Stimulated activated CD8-positive, alpha-beta memory T cell treated with anti-CD3 and anti-CD28 coated beads, Interleukin-4, amount 100 ng/mL, for 1 hour (primary cell): ENCODE measurements at places on chromosomes 4 and X.
A peak's percentile ranks its signal among the peaks of the same experiment; 100 is the strongest.

DNA sequence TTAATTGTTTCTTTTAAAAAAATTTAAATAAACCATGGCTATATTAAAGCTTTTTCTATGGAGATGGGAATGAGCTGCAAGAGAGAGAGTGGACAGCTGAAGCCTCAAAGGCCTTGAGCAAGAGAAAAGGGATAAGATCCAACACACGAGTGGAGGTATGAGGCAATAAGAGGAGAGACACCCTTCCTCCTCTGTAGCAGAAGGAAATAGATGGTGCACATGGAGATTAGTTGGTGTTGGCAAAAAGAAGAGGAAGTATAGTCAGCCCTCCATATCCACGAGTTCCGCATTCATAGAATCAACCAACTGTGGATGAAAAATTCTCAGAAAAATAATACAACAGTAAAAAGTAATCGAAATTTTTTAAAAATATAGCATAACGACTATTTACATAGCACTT is 3.2 kb downstream of the CXorf38 start:
- DNase-seq, result no peak

- no peak for DNase-seq
Measured at GRCh38 chr4:56723201-56723605, 42.1 kb upstream of the HOPX start.

DNA sequence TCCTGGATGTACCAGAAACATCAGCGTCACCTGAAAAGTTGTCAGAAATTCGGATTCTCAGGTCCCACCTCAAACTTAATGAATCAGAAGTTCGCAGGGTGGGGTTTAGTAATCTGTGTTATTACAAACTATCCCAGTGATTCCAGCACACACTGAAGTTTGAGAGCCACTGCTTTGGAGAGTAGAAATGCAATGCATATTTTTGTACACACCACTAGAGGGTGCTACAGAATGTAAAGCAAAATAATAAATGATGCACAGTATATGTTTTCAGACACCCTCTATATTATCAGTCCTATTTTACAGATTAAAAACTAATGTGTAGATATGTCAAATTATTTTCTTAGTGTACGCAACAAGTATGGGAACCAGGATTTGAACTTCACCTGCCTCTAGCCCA is 2.4 kb upstream of the MORF4L2 start:
- DNase-seq, result no peak

- no peak for DNase-seq
Measured at GRCh38 chrX:153766098-153766817, 2.2 kb downstream of the PLXNB3 start.

GRCh38 chr4:59091146-59092142 is 1981.3 kb upstream of the IGFBP7 start:
- DNase-seq, result no peak

DNA sequence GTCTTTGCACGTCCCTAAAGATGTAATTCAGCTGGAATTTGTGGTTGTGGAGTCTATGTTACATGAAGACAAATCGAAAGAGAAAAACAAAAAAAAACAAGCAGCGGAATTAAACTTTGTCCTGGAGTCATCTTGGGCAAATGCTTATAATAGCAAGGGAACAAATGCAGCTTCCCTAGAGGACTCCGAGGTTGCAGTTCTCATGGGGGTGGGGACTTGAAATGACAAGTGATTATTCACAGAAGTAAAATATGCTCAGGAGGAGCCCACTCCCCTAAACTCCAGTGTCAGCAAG is 362.4 kb downstream of the ARHGAP24 start:
- no peak for DNase-seq

DNA sequence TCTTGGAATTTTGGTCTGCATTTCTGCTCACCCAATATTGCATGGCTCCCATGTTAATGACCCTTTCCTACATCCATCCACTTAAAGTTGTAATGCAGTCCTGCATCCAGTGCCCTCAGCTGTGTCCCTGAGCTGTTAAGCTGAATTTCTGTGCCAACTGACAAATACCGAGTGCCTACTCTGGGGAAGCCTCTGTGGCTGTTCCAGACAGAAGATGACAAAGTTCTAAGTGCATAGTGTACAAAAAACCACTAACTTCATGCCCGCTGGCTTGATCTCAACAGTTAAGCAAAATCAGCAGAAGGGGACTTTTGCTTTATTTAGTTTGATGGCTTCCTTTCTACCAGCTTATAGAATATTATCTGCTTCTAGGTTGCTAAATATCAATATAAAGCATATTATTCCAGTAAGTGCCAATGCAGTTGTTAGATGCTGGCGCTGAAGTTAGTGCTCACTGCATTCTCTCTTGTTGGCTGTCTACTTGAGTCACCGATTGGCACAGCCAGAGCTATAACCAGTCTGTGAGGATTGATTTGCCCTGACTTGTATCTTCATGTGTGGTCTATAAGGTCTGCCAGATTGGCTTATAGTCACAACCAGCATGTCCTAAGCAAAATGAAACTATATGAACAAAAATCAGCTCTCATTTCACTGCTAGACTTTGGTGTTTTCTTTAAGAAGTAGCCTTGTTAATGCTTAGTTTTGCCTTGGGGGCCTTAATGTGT is 98.9 kb downstream of the KLHL8 start:
- no peak for DNase-seq

GRCh38 chr4:104393655-104394324 is 100.9 kb downstream of the CXXC4 start:
- no peak for DNase-seq

- no peak for DNase-seq
Measured at GRCh38 chrX:23493941-23494374, 159.3 kb downstream of the PTCHD1 start.

DNA sequence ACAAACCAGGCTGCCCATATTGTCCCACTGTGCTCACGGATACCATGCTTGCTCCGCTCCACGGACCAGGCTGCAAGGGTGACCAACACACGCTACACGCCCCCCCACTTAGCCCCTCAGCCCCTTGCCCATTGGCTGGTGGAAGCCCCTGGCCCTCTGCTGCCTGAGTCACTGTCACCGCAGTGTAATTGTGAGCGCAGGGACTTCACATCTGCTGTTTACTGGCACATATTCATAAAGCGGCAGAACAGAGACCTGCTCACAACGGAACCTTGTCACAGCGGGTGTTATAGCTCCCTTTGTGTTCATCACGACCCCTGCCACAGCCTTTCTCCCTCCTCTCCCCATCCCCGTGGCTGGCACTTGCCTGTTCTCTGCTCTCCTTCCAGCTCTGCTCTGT is 83.7 kb downstream of the PSAPL1 start:
- no peak for DNase-seq

- no peak for DNase-seq
Measured at GRCh38 chrX:43456906-43457305, 199.2 kb upstream of the MAOA start.

- DNase-seq, result no peak
Measured at GRCh38 chr4:141657550-141658250, 21.3 kb downstream of the IL15 start.

DNA sequence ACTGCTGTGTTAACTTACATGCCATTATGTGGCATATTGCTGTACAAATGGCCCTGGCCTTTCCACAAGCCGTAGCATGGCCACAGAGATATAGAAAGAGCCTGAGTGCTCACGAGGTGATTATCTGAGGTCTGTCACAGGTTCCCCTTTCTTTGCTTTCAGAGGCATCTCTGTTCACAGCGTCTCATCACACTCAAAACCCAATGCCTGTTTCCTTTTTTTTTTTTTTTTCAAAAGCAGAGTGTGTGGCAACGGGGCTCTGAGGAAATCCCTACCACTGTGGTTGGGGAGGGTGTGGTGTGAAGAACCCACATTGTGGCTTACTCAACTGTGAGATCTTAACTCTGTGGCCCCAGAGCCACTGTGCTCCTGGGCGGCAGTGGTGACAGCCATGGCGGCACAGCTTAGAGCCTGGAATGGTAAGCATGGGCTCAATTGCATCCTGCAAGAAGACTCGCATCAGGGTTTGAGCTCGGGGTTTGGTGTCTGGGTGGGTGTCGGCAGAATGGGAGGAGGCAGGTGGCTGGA is 30.8 kb downstream of the RTL5 start:
- DNase-seq, result peak; percentile 27

- no peak for DNase-seq
Measured at GRCh38 chr4:36392024-36392423, 110.6 kb downstream of the DTHD1 start.

DNA sequence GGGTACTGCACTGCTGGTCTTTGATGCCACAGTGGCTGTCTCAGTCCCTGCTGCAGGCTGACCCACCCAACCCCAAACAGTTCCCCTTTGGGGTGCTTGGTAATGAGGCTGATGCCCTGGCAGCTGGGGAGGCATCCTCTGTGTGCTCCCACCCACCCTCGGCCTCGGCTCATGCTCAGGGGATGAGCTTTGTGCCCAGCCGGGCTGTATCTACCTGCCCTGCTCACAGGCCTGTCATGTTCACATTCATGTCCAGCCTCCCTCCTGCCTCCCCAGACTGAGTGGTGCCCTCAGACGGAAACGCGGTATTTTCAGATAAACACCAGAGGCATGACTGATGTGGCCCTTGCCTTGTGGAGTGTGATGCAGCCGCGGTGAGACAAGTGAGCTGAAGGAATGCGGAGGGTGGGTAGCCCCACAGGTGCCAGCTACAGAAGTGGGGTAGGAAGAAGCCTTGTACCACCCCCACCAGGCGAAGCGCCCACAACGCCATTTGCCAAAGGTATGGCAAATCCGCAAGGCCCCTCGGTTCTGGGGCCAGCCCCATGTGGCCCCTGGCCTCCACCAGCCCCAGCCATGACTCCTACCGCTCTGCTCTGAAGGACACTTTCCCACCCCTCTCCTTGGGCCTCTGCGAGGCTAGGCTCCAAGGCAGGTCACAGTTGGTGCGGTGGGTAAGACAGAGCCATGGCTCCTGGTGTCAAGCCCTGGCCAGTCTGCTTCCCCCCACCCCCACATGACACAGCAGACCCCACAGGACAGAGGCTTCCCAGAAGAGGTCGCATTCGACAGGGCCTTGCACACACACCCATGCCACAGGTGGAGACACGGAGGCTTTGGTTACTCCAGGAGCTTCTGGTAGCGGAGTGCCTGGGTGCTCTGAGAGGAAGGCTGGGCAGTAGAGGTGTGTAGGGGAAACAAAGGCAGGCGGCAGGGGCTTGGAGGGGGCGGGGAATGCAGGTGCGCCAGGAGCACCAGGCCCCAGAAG is 1.8 kb upstream of the RENBP start:
- DNase-seq, result no peak

DNA sequence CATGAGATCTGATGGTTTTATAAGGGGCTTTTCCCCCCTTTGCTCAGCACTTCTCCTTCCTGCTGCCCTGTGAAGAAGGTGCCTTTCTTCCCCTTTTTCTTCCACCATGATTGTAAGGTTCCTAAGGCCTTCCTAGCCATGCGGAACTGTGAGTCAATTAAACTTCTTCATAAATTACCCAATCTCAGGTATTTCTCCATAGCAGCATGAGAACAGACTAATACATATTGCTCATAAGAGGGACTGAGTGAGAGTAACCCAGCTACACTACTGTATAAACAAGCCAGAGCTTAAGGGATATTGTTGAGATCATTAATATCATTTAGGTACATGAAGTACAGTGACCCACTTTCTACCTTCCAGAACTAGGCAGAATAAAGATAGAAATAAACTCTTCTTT is 102.9 kb downstream of the TEX13A start:
- DNase-seq, result no peak

DNA sequence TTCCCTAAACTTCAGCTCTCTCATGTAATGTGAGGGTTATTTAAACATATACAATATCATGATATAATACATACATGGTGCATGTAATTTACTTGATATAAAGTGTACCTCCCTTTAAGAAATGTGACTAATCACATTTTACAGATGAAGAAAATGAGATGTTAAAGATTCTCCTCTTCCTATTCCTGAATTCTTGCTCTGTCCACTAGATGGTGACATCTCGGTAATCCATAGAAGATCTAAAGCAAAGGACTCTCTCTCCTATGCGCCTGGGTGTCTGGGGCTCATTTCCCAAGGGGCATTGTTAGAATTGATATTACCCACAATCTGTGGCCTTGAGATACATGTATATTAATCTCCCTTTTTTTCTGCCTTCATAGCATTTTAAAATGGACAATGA is 804.9 kb downstream of the RAB28 start:
- DNase-seq, result no peak

DNA sequence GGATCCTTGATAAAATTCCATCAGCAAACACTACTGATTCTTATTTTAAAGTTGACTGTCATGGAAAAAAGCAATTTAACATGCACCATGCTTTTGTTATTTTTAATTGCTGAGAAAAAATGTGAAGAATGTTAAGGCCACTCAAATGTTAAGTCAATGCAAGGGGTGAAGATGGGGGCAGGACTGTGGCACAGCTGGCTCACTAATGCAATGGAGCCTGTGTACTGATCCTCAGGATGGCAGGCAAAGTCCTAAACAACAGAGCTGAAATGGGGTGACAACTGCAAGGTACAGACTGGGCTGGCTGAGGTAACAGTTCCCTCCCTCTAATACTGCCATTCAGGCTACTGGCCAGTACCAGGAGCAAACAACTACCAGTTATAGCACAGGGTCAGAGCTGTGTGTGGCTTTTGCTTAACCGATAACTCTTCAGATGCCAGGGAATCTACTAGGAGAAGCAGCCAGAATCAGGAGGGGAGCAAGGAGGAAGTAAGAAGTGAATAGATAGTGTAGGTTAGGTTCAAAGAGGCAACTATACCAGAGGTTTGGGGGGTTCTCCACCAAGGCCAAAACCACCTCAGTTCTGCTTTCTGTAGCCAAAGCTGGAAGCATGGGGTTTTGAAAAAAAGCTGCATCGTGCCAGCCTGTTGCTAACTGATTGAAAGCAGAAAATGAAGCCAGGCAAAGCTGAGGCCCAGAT is 372.6 kb downstream of the OPHN1 start:
- DNase-seq, result no peak

DNA sequence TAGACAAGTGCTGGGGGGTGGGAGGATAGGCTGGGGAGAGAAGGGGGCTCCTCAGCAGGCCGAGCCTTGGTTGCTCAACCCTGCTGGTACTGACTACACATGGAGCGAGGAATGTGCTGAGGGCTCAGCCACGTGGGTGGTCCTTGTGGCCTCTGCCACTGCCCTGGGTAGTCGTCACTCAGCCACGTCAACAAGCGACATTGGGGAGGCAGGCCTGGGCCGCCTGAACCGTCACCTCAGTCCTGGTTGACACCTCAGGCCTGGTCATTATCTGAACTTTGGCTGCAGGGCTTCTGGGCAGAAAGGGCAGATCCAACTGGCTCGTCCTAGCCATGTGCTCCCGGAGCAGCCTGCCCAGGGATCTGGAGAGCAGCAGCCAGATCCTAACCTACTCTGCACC is 62.7 kb upstream of the GDPD2 start:
- no peak for DNase-seq

- no peak for DNase-seq
Measured at GRCh38 chr4:43778187-43778915, 670.3 kb downstream of the KCTD8 start.

- no peak for DNase-seq
Measured at GRCh38 chrX:153806999-153807575, 12.6 kb downstream of the SSR4 start.
